H4 (cell line): ENCODE measurements at places on chromosomes 11 and 22. TPM values are rescaled to one million over a fixed set of nuclear protein-coding genes. Genes with fewer than 3 reads are reported as not detected.

GRCh38 chr22:47927648-47928210 is 1165.3 kb downstream of the TBC1D22A start:
- DNase-seq = no peak

GRCh38 chr11:9148727-9149126 is 57.3 kb upstream of the SCUBE2 start:
- DNase-seq = no peak

DNA sequence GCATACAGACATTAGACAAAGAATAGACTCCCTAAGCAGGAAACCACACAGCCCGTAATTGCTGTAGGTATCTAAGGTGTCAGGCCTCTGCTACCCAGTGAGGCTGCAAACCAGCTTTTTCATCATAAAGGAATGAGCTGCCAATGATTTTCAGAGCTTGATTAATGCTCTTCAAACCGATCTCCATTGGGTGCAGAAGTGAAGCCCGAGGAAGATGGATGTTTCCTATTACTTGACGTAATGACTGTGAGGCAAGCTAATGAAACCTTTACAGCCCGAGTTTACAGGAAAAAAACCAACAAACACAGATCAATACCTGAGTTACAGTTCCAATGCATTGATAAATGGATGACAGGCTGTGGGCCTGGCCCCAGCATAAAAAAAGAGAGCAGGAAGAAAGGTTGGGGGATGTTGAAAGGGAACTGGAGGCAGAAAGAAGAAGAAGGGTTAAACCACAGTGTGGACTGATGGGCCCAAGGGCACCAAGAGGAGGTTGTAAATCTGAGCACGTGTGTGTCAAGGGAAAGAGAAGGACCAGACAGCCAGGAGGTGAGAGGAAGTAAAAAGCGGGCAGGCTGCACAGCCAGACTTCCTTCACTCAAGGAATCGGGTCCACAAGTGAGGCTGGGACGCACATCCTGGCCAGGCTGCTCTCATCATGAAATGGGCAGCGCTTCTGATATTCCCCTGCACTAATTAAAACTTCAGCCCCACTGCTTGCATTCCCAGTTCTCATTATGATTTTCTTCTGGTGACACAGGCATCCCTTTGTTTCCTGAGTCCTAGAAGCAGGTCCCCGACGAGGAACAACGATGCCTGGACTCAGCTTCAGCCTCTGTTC is 70.6 kb upstream of the NTM start:
- no peak for DNase-seq

DNA sequence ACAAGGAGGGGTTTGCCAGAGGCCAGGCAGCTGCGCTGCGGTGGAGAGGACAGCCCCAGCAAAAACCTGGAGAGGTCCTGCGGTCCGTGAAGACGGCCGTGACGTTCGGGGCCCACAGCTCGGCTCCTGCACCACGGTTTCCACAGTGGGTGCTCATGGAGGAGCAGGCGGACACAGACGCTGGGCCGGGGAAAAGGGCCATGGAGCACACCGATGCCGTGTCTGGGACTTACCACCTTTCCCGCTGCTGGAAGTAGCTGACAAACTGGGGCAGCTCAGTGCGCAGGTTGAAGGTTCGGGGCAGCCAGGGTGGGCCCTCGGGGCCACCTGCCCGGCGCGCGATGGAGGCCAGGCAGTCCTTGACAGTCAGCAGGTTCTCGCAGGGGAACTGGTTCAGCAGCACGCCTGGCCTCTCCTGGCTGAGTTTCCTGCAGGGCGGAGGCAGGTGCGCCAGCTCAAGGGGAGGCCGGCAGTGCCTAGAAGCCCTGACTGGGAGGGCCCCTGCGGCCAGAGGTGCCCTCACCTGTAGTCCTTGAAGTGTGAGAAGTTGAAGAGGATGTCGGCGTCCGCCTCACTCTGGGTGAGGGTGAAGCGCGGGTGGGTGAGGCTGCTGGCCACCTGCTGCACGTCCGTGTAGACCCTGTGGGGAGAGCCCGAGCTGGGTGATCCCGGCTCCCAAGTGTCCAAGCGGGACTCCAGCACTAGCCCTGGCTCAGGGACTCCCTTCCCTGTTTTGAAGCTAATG is 12.8 kb downstream of the TTLL12 start:
- DNase-seq = no peak

ARHGAP32 gene
- total RNA-seq = 4.8 and 5.1 TPM in 2 replicates

DNA sequence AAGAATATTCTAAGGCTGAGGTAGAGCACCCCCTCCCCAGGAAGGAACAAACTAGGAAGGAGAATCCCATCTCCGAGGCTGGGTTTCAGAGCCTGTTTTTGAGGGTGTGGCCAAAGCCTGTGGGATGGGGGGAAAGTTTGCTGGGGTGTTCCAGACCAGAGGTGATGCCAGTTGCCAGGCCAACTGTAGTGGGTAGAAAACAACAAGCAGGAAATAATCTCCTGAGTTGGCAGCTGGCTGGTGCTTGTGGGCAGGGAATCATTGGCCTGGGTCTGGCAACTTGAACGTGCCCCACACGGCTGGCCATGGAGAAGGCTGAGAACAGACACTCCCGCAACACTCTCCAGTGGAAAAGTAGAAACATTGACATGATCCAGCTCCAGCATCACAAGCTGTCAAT is 385.6 kb downstream of the ETS1 start:
- no peak for DNase-seq

DNA sequence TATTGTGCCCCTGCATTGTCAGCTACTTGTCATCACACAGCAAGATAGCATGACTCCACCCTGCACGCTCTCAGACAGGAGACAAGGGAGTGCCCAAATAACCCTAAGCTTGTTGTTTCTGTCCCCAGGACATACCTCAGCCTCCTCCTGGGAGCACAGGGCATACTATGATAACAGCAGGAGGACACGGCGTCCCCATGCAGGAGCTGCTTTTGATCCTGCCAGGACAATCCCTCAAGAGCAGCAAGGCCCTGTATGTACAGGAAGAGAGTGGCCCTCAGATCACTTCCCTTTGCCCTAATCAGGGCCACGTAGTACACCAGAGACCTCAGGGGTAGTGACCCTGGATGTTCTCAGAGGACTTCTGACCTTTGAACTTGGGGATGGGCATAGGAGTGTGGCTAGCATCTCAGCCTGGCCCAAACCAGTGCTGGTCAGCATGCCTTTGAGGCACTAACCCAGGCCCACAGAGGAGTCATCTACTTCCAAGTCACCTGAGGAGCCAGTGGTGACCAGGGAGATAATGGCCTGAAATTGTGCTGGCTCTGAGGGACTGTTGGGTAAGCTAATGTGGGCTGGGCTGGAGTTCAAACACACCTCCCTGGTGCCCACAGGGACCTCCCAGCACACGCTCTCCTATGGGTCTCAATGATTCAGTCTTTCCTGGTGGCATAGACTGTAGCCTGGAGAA is 9.2 kb downstream of the APOA4 start:
- DNase-seq = no peak

FGF4 gene
- total RNA-seq = 0.02 TPM in 1 of 2 replicates, not detected in the other

DNA sequence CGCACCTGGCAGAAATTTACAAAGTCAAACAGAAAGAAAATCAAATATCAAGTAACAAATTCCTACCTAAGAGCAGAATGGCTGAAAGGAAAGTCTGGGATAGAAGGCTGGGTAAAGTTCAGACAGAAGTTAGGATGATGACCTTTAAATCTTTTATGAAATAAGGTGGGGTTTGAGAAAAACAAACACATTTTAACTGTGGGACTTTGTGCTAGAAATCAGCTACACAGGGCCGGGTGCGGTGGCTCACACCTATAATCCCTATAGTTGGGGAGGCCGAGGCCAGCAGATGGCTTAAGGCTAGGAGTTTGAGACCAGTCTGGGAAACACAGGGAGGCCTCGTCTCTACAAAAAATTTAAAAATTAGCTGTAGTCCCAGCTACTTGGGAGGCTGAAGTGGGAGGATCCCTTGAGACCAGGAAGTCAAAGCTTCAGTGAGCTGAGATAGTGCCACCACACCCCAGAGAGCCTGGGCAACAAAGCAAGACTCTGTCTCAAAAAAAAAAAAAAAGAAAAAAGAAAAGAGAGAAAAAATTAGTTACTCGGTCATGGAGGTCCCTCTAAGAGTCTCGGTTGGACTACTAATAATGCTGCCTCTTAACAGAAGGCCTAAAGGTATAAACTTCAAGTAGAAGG is 119.7 kb upstream of the BID start:
- DNase-seq = no peak

KRTAP5-4 gene
- total RNA-seq = not detected in 2 replicates

OR51I1 gene
- 0.45 TPM in 1 of 2 replicates, not detected in the other for total RNA-seq

GRCh38 chr11:5304046-5304445 is 2.3 kb upstream of the OR51B4 start:
- no peak for DNase-seq

MPEG1 gene
- total RNA-seq = not detected in 2 replicates

GRCh38 chr22:45823336-45823735 is 151.7 kb downstream of the ATXN10 start:
- no peak for DNase-seq

DNA sequence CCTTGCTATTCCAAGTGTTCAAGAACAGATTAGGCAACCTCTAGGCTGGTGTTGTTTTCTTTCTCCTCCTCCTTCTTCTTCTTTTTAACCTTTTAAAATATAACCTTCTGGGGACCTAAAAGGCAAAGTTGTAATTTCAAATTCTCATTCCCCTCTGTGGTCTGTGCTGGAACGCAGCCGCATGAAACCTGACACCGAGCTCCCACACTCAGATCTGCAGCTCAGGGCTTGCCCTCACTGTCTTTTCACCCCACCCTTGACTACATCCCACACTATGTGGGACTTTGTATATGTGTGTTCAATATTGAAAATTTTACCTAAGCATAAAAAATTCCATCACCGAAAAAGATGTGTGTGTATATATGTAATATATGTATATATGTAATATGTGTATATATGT is 62.0 kb upstream of the ARHGAP42 start:
- DNase-seq = no peak

GRCh38 chr11:100329352-100329751 is 357.7 kb upstream of the ARHGAP42 start:
- DNase-seq = peak; percentile 7

- DNase-seq = no peak
These were observed 25.4 kb upstream of the MUC5B start for GRCh38 chr11:1197431-1197885.

DNA sequence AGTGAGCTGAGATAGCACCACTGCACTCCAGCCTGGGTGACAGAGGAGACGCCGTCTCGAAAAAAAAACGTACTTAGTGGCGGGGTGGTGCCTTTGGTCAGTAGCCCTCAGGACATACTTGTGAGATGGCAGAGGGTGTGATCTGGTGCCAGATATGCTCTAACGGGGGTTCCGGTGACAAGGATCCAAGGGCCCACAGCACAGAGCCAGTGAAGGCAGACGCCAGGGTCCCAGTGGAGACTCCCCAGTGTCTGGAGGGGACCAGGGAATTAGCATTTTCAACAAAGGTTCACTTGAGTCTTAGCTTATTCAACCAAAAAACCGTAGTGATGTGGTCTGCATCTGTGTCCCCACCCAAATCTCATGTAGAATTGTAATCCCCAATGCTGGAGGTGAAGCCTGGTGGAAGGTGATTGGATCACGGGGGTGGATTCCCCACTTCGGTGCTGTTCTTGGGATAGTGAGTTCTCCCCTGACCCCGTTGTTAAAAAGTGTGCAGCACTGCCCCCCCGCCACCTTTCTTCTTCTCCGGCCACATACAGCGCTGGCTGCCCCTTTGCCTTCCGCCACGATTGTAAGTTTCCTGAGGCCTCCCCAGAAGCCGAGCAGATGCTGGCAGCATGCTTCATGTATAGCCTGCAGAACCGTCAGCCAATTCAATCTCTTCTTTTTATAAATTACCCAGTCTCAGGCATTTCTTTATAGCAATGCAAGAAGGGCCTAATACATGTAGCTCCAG is 26.6 kb upstream of the OSBPL5 start:
- no peak for DNase-seq

GRCh38 chr22:20024225-20024624 is 3.3 kb downstream of the TANGO2 start:
- no peak for DNase-seq

KDM4E gene
- not detected in 2 replicates for total RNA-seq

GLYATL1 gene
- total RNA-seq = 0.56 and 1.5 TPM in 2 replicates

DNA sequence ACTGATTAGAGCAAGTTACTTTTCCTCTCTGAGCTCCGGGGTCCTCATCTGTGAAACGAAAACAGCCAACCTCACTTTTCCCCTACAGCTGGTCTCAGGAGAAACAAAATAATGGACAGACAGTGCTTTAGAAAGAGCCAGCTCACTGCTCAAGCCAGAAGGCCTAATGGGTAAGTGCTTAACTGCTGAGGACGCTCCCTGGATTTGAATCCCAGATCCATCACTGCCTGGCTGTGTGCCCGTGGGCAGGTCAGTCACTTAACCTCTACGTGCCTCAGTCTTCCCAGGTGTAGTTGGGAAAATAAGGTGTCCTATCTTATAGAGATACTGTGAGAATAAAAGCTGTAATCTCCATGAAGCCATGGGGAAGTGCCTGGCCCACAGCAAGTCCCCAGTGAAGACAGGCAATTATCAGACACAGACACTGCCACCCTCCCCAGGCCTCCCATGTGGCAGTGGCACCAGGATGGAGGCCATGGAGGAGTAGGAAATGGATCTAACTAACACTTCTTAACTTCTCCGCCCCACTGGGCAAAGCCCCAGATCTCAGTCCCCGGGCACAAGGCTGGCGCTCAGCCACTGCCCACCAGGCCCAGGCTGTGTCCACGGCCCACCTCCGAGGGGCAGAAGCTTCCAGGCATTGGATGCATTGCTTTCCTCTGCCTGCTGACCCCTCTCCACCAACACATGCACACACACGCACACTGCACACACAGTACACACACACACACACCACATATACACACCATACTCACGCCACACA is 9.2 kb downstream of the TP53I11 start:
- DNase-seq = no peak

DNA sequence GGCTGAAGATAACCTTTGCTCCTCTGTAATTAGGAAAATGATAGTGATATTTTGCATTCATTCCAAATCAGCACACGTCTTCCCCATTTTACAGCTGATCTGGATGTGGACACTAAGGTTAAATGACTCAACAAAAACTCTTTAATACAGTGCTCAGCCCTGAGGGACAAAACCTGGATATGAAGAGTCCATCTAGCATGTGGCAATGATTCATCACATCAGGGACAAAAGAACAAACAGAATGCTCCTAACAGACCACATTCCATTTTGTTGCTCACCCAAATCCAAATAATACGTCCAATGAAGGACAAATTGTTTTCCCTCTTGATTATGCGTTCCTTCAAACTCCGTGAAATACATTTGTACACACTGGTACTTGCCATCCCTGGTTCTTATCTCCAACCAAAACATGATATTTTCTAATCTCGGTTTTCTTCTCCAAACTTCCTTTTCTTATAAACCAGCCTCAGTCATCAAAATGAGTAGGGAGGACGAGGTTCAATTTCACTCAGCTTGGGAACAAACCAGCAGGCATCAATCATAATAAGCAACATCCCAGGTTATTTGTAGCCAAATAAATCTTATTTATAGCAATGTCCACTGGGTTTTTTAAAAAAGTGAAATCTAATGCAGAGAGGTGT is 53.7 kb upstream of the MTMR2 start:
- DNase-seq = peak; percentile 79

DNA sequence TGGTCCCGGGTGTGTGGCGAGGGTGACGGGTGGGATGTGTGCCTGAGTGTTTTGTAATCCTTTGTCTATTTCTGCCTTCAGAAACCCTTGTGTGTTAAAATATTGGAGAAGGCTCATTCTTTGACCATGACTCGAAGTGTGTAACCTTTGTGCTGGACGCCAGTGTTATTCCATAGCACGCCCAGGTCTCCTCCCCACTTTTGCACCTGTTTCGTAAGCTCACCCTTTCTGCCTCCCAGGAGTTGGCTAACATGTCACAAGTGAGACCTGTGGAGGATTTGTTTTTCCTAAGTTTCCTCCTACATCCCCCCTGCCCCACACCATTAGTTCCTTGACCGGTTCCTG is 382 bp downstream of the C11orf54 start:
- DNase-seq = peak; percentile 26

CARNS1 gene
- total RNA-seq = not detected in 2 replicates

- no peak for DNase-seq
These were observed 10.8 kb downstream of the KCTD17 start for GRCh38 chr22:37062376-37062675.
